ENCODE measurements at places on chromosomes 1 and 21.

DNA sequence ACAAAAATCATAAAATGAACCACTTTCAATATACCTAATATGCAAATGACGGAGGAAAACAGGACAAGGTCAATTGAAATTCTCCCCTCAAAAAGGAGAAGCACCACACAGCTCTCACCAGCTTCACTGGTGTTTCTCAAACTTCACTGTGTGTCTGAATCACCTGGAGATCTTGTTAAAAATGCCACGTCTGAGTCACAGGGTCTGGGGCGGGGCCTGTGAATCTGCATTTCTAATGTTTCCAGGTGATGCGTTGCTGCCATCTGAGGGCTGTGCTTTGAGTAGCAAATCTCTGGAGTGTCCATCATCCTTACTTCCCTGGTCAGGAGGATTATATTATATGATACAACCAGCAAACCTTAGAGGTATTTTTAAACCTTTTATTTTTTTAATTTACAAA lies 9.0 kb downstream of the CLDN19 start:
- DNase-seq = no peak

GRCh38 chr1:40451238-40451585 lies 936 bp downstream of the ZFP69B start:
- DNase-seq = no peak

GRCh38 chr1:2534687-2535441 lies 4.8 kb upstream of the HES5 start:
- DNase-seq = no peak

DNA sequence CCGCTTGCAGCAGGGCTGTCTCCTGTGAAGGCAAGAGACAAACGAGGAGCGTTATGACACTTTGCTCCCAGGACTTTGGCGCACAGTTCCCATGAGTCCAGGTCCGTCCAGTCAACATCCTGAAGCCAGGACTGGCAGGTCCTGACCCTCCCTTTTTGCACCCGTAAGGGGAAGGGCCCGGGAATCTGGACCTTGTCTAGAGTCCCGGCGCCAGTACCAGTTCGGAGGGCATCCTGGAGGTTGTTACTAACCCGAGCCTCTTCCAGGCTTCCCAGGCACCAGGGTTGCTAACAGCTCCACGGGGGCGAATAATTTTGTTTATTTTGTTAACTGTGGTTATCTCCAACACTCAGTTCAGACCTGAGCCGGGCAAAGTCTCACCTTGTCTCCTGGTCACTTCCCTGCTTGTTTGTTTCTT lies 682 bp upstream of the RWDD3 start:
- peak; percentile 33 for DNase-seq

DNA sequence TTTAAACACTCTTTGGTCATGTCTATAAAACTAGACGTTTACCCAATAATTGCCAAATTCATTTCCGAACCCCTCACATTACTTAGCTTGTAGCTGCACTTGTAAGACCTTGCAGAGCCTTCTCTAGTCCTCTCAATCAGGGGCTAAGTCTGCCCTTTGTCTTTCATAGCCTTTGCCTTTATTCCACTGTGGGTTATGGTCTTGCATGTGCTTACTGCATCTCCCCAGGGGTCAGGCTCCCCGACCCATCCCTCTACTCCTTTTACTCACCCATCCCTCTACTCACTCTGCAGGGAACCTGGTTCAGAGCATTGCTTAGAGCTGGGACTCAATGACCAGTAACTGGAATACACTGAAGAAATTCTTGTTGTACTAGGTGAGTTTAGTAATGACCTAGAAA lies 235.4 kb downstream of the PCP4 start:
- DNase-seq = no peak

GRCh38 chr1:116472431-116472961 lies 98.3 kb downstream of the CD58 start:
- DNase-seq = peak; percentile 38

- DNase-seq = no peak
Observed at GRCh38 chr1:24903955-24904730, 25.9 kb downstream of the RUNX3 start.

DNA sequence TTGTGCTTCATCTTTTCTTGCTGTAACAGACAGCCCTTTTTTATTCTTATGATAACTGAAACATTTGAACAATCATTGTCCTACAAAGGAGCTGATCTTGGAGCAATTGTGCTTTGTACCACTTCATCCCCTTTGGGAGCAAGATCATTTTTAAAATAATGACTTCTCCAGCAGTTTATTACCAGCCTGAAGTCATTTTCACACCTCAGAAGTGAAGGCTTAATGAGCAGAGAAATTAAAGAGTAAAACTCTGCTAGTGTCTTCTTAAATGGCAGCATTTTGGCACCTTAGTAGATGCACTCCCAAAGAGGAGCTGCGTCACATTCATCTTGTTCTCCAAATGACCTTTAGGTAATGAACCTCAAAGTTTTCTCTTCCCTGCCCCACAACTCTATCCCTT lies 439.6 kb upstream of the CAMK1G start:
- no peak for DNase-seq
